ENCODE measurements at places on chromosomes 12 and 14.

DNA sequence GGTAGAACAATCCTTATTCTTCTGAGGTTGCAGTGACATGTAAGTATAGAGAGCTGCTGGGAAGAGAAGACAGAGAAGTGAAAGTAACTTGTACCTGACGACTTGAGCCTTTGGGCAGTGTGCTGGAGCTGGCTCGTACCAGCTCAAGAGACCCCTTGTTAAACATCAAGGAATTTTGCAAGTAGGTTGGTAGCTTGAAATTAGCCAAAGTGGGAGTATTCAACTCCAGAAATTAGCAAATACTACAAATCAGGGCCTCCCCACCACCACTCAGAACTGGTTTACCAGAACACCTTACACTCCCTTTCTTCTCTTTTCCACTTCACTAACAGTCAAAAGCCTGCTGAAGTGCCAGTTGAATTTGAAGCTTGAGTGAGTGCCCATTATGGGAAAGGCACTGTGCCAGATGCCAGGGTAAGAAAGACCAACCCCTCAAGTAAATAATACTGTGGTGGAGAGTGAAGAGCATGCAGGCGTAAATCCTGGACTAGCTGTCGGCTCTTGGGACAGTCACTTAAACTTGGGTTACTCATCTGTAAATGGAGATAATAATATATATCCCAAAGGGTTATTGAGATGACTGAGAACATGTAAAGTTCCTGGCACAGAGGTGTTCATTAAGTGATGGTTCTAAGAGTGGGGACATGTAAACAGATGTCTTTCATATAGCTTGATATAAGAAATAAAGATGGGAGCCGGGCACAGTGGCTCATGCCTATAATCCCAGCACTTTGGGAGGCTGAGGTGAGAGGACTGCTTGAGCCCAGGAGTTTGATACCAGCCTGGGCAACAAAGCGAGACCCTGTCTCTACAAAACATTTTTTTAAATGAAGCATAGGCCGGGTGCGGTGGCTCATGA is 27.0 kb upstream of the EID3 start:
- no peak for DNase-seq

- no peak for DNase-seq
Observed at GRCh38 chr14:96103560-96104460, 64.6 kb downstream of the C14orf132 start.

- DNase-seq = no peak
Observed at GRCh38 chr12:29706311-29706710, 77.4 kb downstream of the TMTC1 start.

GRCh38 chr14:90272523-90272922 is 16.2 kb downstream of the PSMC1 start:
- DNase-seq = no peak

- DNase-seq = no peak
Observed at GRCh38 chr12:18462442-18462841, 201.1 kb downstream of the PIK3C2G start.

GRCh38 chr12:69996241-69996640 is 171.2 kb downstream of the MYRFL start:
- no peak for DNase-seq

DNA sequence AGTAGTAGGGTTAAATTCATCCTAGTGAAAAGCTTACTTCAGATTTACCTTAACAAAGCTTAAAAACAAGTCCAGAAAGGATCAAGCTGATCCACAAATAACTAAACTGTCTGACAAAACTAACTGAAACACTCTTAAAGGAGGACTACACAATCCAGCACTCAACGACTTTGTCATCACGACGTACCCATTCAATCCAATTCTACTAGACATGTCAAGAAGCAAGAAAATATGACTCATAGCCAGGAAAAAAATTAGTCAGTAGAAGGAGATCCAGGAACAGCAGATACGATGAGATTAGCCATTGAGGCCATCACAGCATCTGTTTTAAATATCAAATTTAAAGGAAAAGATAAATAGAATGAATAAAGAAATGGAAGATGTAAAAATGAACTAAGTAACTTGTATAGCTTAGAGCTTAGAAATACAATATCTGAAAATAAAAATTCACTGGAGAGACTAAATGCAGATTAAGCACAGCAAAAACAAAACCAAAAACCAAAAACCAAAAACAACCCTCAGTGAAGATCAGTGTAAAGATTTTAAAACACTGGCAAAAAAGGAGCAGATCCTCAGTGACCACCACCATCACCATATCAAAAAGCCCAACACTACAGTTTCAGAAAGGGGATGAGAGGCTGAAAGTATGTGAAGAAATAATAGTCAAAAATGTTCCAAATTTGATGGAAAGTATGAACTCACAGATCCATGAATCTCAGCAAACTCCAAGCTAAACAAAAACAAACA is 95.0 kb upstream of the CCND2 start:
- no peak for DNase-seq

DNA sequence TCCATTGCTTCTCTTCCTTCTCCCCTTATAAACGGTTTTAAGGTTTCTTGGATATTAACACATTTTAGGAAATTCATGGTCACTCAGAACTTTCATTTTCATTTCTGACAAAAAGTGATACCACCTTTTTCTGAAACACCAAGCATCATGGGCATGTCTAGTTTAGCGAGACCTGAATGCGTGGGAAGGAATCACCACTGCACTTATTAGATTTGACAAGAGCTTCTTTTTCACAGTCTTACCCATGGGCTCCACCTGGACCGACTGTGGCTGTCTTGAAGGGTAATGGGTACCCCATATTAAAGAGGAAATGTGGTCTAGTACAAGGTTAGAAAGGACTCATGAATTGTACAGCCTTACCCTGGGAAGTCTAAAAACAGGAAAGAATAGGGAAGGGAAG is 95.4 kb downstream of the KCNK10 start:
- DNase-seq = no peak

- DNase-seq = no peak
Observed at GRCh38 chr12:15698377-15698871, 90.8 kb downstream of the EPS8 start.

GRCh38 chr14:91417120-91417982 is at the start of gene CCDC88C:
Gene CCDC88C (minus strand): TSS chr14:91417820. CDS start chr14:91417690, 130 bp downstream.
- DNase-seq = no peak

DNA sequence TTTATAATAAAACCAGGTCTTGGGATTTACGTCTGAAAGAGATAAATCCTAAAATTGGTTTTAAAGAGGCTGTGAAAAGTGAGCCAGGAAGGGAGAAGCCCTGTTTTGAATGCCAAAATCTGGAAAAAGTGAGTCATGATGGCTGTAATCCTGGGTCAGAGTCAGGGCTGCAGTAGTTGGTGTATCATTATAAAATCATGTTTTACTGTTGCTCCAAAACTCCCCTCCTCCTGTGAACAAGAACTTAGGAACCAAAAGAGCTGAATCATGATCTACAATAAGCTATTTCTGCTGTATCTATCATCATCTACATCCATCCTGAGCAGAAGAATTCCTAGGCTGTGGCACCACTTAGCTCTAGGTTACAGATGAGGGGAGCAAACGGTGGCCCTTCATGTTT is 79.3 kb downstream of the LMO3 start:
- no peak for DNase-seq

- no peak for DNase-seq
Observed at GRCh38 chr14:99737451-99737951, 53.4 kb downstream of the CYP46A1 start.

DNA sequence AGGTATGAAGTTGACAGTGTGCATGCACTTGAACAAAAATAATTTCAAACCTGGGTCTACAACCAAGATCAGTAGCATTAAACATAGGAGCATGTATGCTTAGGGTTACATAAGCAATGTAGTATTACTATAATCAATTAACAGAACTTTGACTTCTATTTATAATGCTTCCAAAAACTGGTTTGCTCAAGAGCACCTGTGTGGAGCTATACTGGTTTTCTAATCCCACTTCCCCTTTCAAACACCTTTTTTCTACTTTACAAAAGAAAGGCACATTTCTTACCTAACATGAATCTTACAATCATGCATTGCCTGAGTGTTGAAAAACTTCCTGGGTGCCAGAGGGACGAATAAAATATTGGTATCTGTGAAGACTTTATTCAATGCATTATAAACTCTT is 72.7 kb downstream of the EFCAB11 start:
- DNase-seq = no peak

GRCh38 chr12:30782316-30783173 is 27.8 kb upstream of the CAPRIN2 start:
- no peak for DNase-seq

- DNase-seq = no peak
Observed at GRCh38 chr14:20591235-20591634, at the start of gene RNASE12. Gene RNASE12 (minus strand): TSS chr14:20591376. CDS start chr14:20590723, 653 bp downstream.

GRCh38 chr14:31059152-31059924 is 33.2 kb upstream of the STRN3 start:
- DNase-seq = no peak

All from stimulated activated CD4-positive, alpha-beta T cell treated with anti-CD3 and anti-CD28 coated beads, Interleukin-1b, Interleukin-23, amount 100 ng/mL, for 1 hour (primary cell).